Epithelial cell of esophagus (primary cell): ENCODE measurements at places on chromosomes 5 and 9.
A peak's percentile ranks its signal among the peaks of the same experiment; 100 is the strongest.

- DNase-seq: no peak
Observed at GRCh38 chr5:171592076-171592475, 172.6 kb downstream of the FGF18 start.

DNA sequence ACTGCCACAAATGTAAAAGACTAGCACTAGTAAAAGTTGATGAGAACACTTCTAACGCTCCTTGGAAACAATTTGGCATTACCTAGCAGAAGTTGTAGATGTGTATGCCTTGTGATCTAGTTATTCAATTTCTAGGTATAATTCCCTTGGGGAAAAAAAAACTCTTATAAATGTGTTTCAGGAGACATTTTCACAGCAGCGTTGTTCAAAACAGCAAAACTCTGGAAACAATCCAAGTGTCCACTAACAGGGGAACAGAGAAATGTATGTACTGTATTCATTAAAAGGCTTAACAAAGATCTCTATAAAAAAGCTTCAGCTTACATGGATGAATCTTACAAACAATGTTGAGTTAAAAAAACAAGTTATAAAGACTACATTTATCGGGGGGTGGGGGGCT, 30.4 kb downstream of the NR3C1 start:
- no peak for DNase-seq

DNA sequence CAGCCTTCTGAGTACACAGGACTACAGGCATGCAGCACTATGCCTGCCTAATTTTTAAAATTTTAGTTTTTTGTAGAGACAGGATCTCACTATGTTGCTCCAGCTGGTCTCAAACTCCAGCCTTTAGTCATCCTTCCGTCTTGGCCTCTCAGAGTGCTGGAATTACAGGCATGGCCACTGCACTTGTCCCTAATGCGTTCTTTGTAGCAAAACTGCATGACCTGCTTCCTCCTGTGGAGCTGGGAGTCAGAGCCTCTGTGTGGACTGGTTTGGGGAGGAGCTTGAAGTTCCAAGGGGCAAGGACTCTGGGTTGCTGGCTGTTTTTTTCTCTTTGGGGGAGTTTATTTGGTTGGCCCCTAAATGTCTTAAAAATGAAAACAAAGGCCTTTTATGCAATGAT, 22.7 kb upstream of the ANKRD34B start:
- DNase-seq: no peak

DNA sequence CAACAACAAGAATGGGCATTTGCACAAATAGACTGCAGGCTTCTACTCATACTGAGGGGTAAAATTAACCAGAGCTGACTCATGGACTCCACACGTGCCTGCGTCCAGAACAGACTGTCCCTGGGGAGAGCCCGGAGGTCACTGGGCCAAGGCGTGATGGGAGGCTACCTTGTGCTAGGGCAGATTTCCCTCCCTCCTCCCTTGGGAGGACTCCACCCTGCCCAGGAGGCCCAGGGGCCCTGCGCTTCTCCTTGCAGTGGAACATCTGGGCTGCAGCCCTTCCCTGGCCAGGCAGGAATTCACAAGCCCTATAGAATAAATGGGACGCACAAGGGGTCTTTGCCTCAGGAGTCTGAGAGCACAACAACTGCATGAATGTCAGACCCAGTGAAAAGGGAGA, 35.6 kb downstream of the IRX2 start:
- no peak for DNase-seq

DNA sequence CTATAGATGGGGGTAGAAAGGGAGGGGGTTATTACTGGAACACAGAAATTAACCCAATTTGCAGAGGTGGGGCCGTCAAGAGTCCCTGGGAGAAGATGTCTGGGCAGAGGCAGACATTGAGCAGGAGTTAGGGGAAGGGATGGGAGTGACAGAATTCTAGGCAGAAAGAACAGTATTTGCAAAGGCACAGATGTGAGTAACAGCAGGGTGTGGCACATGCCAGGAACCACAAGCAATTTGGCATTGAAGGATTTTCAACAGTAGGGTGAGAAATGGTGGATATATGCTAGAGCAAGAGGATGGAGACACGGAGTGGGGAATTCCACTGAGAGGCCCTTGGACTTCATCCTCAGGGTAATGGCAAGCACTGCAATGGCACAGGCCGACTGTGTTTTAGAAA, 71.6 kb upstream of the FRRS1L start:
- peak; percentile 79 for DNase-seq
